ENCODE measurements at places on chromosomes 1 and 21. TPM values are rescaled to one million over a fixed set of nuclear protein-coding genes. Genes with fewer than 3 reads are reported as not detected.

GRCh38 chr1:215780139-215780538 lies 213.0 kb downstream of the KCTD3 start:
- no peak for DNase-seq

- DNase-seq: no peak
Observed at GRCh38 chr1:24362982-24363614, 43.9 kb downstream of the GRHL3 start.

DNA sequence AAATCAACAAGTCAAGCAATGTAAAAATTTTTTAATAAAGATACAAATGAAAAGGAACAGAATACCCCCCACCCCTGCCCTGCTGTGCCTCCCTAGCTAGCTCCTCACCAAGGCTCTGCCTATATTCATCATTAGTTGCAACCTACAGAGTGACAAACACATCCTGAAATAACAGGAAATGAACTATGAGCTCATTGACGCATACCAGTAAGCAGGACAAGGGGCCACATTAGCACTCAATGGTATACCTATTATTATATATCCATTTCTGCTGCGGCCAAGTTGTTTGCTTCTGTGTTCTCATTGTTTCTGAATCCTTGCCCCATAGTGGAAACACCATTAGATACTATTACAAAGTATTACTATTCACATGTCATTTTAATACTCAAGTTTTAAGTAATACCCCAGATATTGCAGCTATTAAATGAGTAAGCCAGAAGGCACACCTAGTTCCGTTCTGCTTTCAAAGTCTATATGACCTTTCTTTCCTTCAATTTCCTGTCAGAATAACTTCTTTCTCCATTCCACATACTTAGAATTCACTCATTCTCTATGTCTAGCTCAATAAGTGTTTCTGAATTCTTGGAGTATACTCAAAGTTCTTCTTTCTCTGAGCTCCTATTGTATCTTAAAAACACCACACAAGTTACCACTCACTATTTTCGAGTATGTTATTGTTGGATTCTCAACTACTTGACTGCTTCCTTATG lies 1214.9 kb downstream of the PLA2G4A start:
- no peak for DNase-seq

- DNase-seq: no peak
Observed at GRCh38 chr21:28769683-28770082, 223.0 kb downstream of the LTN1 start.

DNA sequence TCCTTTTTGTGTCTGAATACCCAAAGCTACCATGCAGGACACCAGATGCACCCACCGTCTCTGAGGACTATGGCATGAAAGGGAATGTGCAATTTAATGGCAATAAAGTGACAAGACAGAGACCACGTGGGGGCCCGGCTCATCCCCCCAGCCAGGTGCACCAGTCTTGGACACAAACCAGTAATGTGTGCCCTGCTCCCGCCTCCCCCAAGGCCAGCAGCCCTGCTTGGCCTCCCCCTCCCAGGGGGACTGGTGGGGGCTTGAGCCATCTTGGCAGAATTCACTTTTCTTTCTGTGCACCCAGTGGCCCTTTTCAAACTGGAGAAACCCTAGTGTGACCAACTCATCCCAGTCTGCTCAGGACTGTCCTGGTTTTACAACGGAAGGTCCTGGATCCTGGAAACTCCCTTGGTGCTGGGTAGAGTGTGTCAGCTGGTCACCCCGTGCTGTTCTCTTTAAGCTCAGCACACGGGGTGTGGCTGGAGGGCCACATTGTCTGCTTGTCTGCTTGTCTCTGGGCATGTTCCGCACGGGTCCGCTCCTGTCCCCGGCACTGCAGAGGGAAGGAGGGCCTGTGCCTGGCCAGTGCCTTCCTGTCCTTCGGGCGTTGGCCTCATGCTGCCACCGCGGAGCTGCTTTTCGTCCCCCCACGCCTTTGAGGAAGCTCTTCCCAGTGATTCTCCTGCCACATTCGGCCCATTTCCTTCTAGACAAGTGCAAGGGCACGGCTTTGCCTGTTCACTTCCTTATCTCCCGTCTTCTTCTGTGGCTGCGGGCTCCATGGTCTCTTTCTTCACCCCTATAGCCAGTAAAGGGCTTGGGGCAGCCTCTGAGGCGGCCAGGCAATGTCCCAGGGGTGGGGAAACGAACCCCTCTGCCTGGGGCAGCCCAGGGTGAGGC lies 45.8 kb upstream of the TTC34 start:
- no peak for DNase-seq

DNA sequence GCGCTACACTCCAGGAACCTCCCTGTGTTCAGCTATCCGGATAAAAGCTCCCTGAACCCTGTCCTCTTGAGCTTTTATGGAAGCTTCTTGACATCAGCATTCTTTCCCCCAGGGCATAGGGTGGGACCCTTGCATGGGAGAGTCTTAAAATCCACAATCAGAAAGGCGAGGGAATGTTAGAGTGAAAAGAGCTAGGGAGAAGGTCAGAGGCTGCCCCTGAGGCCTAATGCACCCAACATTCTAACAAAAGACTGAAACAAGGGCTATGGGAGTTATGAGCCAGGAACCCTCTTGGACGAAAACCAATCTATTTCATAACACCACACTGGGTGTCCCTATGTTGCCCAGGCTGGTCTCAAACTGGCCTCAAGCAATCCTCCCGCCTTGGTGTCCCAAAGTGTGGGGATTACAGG lies 36.7 kb downstream of the NEK2 start:
- no peak for DNase-seq

- no peak for DNase-seq
Observed at GRCh38 chr1:203453016-203453415, 22.6 kb upstream of the PRELP start.

- no peak for DNase-seq
Observed at GRCh38 chr1:200211157-200211556, 183.6 kb downstream of the NR5A2 start.

- no peak for DNase-seq
Observed at GRCh38 chr1:26978901-26979300, 14.6 kb upstream of the TRNP1 start.

SH3BGR gene
- total RNA-seq: not detected

TMEM52 gene
- 2.2 TPM for total RNA-seq

MR1 gene
- total RNA-seq: 4.0 TPM

SEMA4A gene
- total RNA-seq: 4.6 TPM
